ENCODE measurements at places on chromosomes 7 and 10. TPM values are rescaled to one million over a fixed set of nuclear protein-coding genes. Genes with fewer than 3 reads are reported as not detected.

Gene TMEM213
- not detected for total RNA-seq

Gene ZNF783
- total RNA-seq: 26.4 TPM

Gene PLPP4
- 0.74 TPM for total RNA-seq

Gene GLUD1
- total RNA-seq: 132 TPM

DNA sequence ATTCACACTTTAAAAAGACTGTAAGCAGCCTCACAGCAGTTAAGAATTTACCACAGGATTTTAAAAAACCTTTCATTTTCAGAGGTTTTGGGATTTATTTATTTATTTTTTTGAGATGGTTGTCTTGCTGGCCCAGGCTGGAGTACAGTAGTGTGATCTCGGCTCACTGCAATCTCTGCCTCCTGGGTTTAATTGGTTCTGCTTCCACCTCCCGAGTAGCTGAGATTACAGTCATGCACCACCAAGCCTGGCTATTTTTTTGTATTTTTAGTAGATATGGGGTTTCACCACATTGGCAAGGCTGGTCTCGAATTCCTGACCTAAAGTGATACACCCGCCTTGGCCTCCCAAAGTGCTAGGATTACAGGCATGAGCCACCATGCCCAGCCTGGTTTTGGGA lies 19.1 kb downstream of the MINDY4 start:
- no peaks in the 10 kb centered on the region for H3K36me3 ChIP-seq
- H3K27me3 ChIP-seq: no peaks in the 10 kb centered on the region
- H3K4me1 ChIP-seq: no peaks in the 10 kb centered on the region

GRCh38 chr10:15842556-15843169 lies 17.6 kb downstream of the MINDY3 start:
- no peak overlapping the region for H3K27ac ChIP-seq
- H3K27me3 ChIP-seq: no peaks in the 10 kb centered on the region
- H3K4me3 ChIP-seq: no peak overlapping the region
- DNase-seq: peak; percentile 76
- no peaks in the 10 kb centered on the region for H3K36me3 ChIP-seq

- H3K36me3 ChIP-seq: no peaks in the 10 kb centered on the region
- H3K4me3 ChIP-seq: no peak overlapping the region
- H3K27me3 ChIP-seq: no peaks in the 10 kb centered on the region
- H3K4me1 ChIP-seq: peaks cover 24% of the 10 kb centered on the region
Measured at GRCh38 chr10:48457949-48458661, 146.8 kb downstream of the ARHGAP22 start.

- H3K4me3 ChIP-seq: no peak overlapping the region
- no peaks in the 10 kb centered on the region for H3K4me1 ChIP-seq
- H3K36me3 ChIP-seq: no peaks in the 10 kb centered on the region
- DNase-seq: no peak
- H3K27me3 ChIP-seq: no peaks in the 10 kb centered on the region
Measured at GRCh38 chr10:117410557-117410956, 35.3 kb upstream of the PDZD8 start.

GRCh38 chr10:126014309-126014708 lies 117.9 kb downstream of the FANK1 start:
- H3K4me3 ChIP-seq: no peak overlapping the region
- no peak overlapping the region for H3K27ac ChIP-seq
- DNase-seq: peak; percentile 50

DNA sequence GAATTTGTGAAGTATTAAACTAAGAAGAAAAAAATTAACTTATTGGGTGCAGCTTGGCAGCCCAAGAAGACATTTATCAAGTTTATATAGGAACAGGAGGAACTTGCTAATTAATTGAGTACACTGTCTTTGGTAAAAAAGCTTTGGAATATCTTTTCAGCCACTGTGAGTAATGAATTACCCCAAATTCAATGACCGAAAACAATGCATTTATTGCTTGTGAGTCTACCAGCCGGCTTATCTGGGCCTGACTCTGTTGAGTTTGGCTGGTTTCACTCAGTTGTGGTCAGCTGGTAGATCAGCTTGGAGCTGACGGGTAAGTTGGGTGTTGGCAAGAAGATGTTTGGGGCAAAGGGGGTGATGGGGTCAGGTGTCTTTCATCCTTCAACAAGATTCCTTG lies 11.6 kb downstream of the GNG11 start:
- H3K27ac ChIP-seq: no peak overlapping the region
- H3K4me1 ChIP-seq: peaks cover 1% of the 10 kb centered on the region
- H3K36me3 ChIP-seq: no peaks in the 10 kb centered on the region
- no peak for DNase-seq

DNA sequence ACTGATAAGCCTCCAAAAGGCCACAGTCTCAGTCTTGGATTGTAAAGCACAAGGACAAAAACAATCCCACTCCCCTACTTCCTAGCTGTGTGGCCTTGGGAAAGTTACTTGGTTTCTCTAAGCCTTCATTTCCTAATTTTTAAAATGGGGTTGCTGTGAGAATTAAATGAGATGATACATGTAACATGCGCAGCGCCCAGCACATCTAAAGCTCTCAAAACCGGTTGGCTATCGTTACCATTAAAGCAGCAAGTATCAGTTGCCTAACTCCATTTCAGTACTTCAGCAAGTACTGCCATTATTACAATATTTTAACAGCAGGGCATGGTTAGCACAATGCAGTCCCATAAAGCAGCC lies 1.9 kb downstream of the NRCAM start:
- no peak overlapping the region for H3K27ac ChIP-seq
- H3K4me3 ChIP-seq: peak overlapping the region; percentile 34
- DNase-seq: no peak
- peaks cover 72% of the 10 kb centered on the region for H3K27me3 ChIP-seq
- H3K36me3 ChIP-seq: no peaks in the 10 kb centered on the region
- H3K4me1 ChIP-seq: no peaks in the 10 kb centered on the region

GRCh38 chr10:23341004-23341403 lies 3.6 kb downstream of the C10orf67 start:
- no peak overlapping the region for H3K4me3 ChIP-seq
- no peaks in the 10 kb centered on the region for H3K27me3 ChIP-seq
- no peaks in the 10 kb centered on the region for H3K36me3 ChIP-seq
- peaks cover 11% of the 10 kb centered on the region for H3K4me1 ChIP-seq
- no peak overlapping the region for H3K27ac ChIP-seq
- no peak for DNase-seq

Data from cardiac muscle cell (in vitro differentiated cells and primary cell).